Hematopoietic multipotent progenitor cell (in vitro differentiated cells): ENCODE measurements at places on chromosomes 2 and 18. TPM values are rescaled to one million over a fixed set of nuclear protein-coding genes. Genes with fewer than 3 reads are reported as not detected.

LGALSL gene
- total RNA-seq: 2.2 TPM

HSPD1 gene
- total RNA-seq: 124 TPM

RAD51AP2 gene
- total RNA-seq: not detected

MPP4 gene
- total RNA-seq: under 0.01 TPM

C2orf76 gene
- total RNA-seq: 4.0 TPM

DPYSL5 gene
- not detected for total RNA-seq

CTAGE1 gene
- total RNA-seq: not detected

CNRIP1 gene
- total RNA-seq: 40.7 TPM

SOCS6 gene
- 14.8 TPM for total RNA-seq

REG1B gene
- under 0.01 TPM for total RNA-seq

UGT1A5 gene
- total RNA-seq: not detected

CPS1 gene
- total RNA-seq: 0.54 TPM

TNFRSF11A gene
- total RNA-seq: 2.2 TPM

IRS1 gene
- under 0.01 TPM for total RNA-seq

DPP10 gene
- 1.9 TPM for total RNA-seq

ABCG5 gene
- total RNA-seq: under 0.01 TPM

SPP2 gene
- total RNA-seq: not detected

CYRIA gene
- total RNA-seq: 4.0 TPM

NYAP2 gene
- under 0.01 TPM for total RNA-seq

CPLX4 gene
- not detected for total RNA-seq

TTL gene
- total RNA-seq: 15.1 TPM

LIMS2 gene
- 0.27 TPM for total RNA-seq

DOK6 gene
- 1.3 TPM for total RNA-seq

ANKRD30B gene
- not detected for total RNA-seq

TMEFF2 gene
- not detected for total RNA-seq

AKAIN1 gene
- not detected for total RNA-seq

FRZB gene
- not detected for total RNA-seq
